Upper lobe of left lung (tissue), 6 donors: ENCODE measurements at places on chromosomes 11 and 22. TPM values are rescaled to one million over a fixed set of nuclear protein-coding genes. Genes with fewer than 3 reads are reported as not detected.

- no peak for DNase-seq
- H3K27ac ChIP-seq = no peak overlapping the region
- H3K4me1 ChIP-seq = no peaks in the 10 kb centered on the region
- no peaks in the 10 kb centered on the region for H3K27me3 ChIP-seq
- H3K36me3 ChIP-seq = no peaks in the 10 kb centered on the region
Measured at GRCh38 chr11:41308286-41308685, 151.2 kb downstream of the LRRC4C start.

GRCh38 chr22:45977003-45977411, at the start of gene WNT7B:
Gene WNT7B (minus strand): TSS chr22:45977162. CDS start chr22:45976754, 408 bp downstream.
- H3K4me3 ChIP-seq = peak within 1 kb of the TSS; percentile 53
- peak; percentile 58 for DNase-seq
- H3K36me3 ChIP-seq = no peaks in the 10 kb centered on the region

DNA sequence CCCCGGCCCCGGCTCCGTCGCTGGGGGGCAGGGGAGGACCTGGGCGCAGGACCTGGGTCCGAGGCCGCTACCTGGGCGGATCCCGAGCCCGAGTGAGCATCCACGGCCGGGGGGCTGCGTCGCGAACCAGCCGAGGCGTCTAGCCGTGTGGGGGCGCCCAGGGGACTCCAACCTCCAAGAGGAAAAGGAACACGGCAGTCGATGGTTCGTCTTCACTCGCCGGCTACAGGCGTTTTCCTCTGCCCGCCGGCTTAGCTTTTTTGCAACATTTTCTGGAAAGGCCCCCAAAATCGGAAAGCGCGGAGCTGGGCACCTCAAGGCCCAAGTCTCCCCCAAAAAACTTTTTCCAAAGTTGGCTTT, 666 bp downstream of the PDGFB start:
- peak overlapping the region; percentile 73 for H3K27ac ChIP-seq
- H3K36me3 ChIP-seq = no peaks in the 10 kb centered on the region
- H3K4me3 ChIP-seq = peak overlapping the region; percentile 41
- H3K27me3 ChIP-seq = peaks cover 3% of the 10 kb centered on the region

The UPK3A gene
- total RNA-seq = not detected

- H3K27ac ChIP-seq = peak overlapping the region; percentile 87
- H3K36me3 ChIP-seq = no peaks in the 10 kb centered on the region
- DNase-seq = peak; percentile 79
- H3K4me3 ChIP-seq = peak overlapping the region; percentile 33
Measured at GRCh38 chr11:62909107-62909894, 11.9 kb downstream of the CHRM1 start.

DNA sequence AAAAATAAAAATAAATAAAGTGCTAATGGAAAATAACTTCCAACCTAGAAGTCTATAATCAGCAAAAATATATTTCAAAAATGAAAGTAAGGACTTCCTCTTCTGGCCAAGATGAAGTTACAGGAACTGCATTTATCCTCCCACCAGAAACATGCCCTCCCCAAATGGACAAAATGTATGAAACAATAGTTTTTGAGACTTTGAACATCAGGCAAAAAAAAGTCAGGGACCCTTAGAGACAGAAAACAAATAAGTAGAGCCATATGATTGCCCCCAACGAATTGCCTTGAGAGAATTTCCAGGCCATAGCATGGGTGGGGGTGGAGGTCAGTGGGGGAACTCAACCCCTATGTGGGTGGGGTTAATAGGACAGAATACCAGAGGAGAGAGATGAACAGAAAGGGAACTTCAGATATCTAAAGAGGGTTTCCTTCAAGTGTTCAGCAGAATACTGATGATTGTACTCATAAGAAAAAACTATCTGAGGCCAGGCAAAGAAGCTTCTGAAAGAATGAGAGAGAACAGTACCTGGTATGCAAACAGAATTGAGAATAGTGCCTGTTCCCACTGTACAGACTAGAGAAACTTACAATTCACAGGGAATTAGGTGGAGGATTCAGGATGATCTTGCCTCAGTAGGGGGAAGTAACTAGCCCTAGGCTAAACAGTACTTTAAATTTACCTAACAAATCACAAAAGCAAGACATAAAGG, 26.6 kb upstream of the IL10RA start:
- H3K27ac ChIP-seq = no peak overlapping the region
- no peaks in the 10 kb centered on the region for H3K36me3 ChIP-seq
- H3K4me1 ChIP-seq = no peaks in the 10 kb centered on the region
- no peak overlapping the region for H3K4me3 ChIP-seq
- H3K27me3 ChIP-seq = no peaks in the 10 kb centered on the region

The NCAPH2 gene
- total RNA-seq = 104 TPM

DNA sequence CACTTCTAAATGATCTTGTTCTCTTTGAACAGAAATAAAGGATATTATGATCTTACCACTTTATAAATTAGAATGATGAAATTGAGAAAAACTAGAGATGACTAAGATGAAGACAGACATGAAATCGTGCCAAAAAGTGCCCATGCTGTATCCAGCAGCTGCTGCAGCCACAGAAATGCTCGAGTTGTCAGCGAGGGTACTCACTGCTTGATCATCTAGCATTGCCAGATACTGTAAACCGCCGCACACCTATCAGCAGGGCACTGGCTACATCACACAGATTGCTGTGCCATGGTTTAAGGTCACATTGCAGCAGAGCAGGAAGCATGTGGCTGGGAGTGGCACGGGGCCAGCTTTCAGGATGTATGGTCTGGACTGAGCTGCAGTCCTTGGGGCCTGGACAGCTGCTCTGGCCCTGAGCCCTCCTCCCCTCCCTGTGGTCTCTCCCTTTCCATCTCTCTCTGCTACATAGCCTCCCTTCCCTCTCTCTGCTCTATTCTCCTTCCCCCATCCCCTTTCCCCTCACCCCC, 51.0 kb upstream of the SEPTIN5 start:
- no peaks in the 10 kb centered on the region for H3K4me1 ChIP-seq
- no peaks in the 10 kb centered on the region for H3K27me3 ChIP-seq
- peak; percentile 30 for DNase-seq
- no peaks in the 10 kb centered on the region for H3K36me3 ChIP-seq
- H3K4me3 ChIP-seq = no peak overlapping the region
- H3K27ac ChIP-seq = no peak overlapping the region

DNA sequence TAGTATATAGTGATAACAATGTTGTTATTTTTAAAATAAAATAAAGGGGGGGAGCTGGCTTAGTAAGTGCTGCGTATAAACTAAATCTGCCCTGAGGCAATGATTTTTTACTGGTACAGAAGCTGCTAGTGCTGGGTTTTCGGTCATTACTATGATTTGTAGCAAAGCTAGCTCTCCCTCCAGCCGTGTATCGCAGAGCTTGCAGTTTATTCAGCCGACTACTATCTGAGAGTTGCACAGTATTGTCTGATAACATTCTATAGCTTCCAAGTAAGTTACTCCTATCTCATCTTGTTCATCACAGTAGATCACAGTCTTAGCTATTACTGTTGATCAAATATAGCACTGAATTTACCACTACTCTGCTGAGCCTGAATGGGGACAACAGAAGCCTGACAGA, 805.5 kb upstream of the ARHGAP42 start:
- no peak overlapping the region for H3K4me3 ChIP-seq
- H3K27ac ChIP-seq = no peak overlapping the region
- no peaks in the 10 kb centered on the region for H3K36me3 ChIP-seq
- no peak for DNase-seq
- no peaks in the 10 kb centered on the region for H3K27me3 ChIP-seq
- H3K4me1 ChIP-seq = no peaks in the 10 kb centered on the region

DNA sequence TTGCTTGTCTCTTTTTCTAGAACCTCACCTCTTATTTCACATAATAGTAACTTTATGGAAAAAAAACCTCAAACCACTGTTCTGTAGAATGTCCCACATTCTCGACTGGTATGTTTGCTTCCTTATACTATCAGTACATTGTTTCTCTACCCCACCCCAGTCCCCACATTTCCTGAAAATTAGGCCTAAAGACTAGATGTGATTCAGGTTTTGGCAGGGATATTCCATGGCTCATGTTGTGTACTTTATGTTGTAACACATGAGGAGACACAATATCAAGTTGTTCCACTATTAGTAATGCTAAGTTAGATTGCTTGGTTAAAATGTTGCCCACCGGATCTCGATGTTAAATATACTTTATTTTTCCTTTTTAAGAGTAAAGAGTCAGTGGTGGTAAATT, 34.7 kb downstream of the DDIAS start:
- no peak for DNase-seq
- no peak overlapping the region for H3K4me3 ChIP-seq
- no peaks in the 10 kb centered on the region for H3K27me3 ChIP-seq
- H3K27ac ChIP-seq = no peak overlapping the region
- H3K4me1 ChIP-seq = no peaks in the 10 kb centered on the region

- peak overlapping the region; percentile 23 for H3K4me3 ChIP-seq
- DNase-seq = no peak
Measured at GRCh38 chr11:60972182-60973030, 926 bp downstream of the CD6 start.

- no peaks in the 10 kb centered on the region for H3K27me3 ChIP-seq
- DNase-seq = no peak
- H3K4me1 ChIP-seq = peaks cover 16% of the 10 kb centered on the region
- no peaks in the 10 kb centered on the region for H3K36me3 ChIP-seq
- H3K4me3 ChIP-seq = no peak overlapping the region
Measured at GRCh38 chr22:48259991-48260670, 1497.7 kb downstream of the TBC1D22A start.

DNA sequence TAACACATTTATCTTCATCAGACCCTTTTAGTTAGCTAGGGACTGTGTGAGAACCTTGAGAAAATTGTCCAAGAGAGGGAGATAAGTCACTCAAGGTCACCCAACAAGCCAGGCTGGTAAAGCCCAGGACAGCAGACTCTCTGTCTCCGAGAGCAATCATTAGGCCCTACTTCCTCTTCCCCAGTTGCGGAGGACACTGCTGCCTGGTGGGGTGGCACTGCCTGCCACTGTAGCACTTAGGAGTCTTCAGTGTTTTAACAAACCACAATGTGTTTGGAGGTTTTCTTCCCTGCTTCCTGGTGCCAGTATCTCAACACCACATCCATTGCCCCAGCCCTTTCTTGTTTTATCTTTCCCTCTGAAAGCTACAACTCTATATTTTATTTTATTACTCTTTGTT, 132.1 kb upstream of the LDLRAD3 start:
- H3K27ac ChIP-seq = no peak overlapping the region
- no peak overlapping the region for H3K4me3 ChIP-seq
- H3K36me3 ChIP-seq = no peaks in the 10 kb centered on the region
- DNase-seq = no peak
- H3K4me1 ChIP-seq = no peaks in the 10 kb centered on the region

GRCh38 chr11:94814272-94814976, 46.3 kb downstream of the AMOTL1 start:
- no peaks in the 10 kb centered on the region for H3K36me3 ChIP-seq
- H3K27me3 ChIP-seq = no peaks in the 10 kb centered on the region
- no peak overlapping the region for H3K27ac ChIP-seq
- no peak for DNase-seq
- peaks cover 12% of the 10 kb centered on the region for H3K4me1 ChIP-seq

The KIRREL3 gene
- total RNA-seq = not detected

DNA sequence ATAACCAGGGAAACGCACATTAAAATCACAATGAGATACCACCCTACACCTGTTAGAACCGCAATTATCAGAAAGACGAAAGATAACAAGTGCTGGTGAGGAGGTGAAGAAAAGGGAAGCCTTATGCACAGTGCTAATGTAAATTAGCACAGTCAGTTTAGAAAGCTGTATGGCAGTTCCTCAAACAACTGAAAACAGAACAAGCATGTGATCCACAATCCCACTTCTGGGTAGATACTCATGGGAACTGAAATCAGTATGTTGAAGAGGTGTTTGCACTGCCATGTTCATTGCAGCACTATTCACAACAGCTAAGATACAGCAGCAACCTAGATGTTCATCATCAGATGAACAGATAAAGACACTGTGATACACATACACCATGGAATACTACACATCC, 75.0 kb upstream of the CCND1 start:
- DNase-seq = no peak
- H3K4me3 ChIP-seq = no peak overlapping the region
- H3K27ac ChIP-seq = no peak overlapping the region
- no peaks in the 10 kb centered on the region for H3K27me3 ChIP-seq
- no peaks in the 10 kb centered on the region for H3K4me1 ChIP-seq

The BRSK2 gene
- total RNA-seq = not detected

- no peaks in the 10 kb centered on the region for H3K27me3 ChIP-seq
- no peak overlapping the region for H3K27ac ChIP-seq
- no peak overlapping the region for H3K4me3 ChIP-seq
- no peaks in the 10 kb centered on the region for H3K36me3 ChIP-seq
- no peak for DNase-seq
Measured at GRCh38 chr11:56558574-56558973, 15.5 kb upstream of the OR5M11 start.

The BACE1 gene
- 17.8 TPM for total RNA-seq

The AGBL2 gene
- total RNA-seq = 5.8 TPM

- H3K27me3 ChIP-seq = peaks cover 16% of the 10 kb centered on the region
- H3K36me3 ChIP-seq = no peaks in the 10 kb centered on the region
- peaks cover 19% of the 10 kb centered on the region for H3K4me1 ChIP-seq
- DNase-seq = no peak
Measured at GRCh38 chr22:30825711-30826505, 131.2 kb downstream of the OSBP2 start.

DNA sequence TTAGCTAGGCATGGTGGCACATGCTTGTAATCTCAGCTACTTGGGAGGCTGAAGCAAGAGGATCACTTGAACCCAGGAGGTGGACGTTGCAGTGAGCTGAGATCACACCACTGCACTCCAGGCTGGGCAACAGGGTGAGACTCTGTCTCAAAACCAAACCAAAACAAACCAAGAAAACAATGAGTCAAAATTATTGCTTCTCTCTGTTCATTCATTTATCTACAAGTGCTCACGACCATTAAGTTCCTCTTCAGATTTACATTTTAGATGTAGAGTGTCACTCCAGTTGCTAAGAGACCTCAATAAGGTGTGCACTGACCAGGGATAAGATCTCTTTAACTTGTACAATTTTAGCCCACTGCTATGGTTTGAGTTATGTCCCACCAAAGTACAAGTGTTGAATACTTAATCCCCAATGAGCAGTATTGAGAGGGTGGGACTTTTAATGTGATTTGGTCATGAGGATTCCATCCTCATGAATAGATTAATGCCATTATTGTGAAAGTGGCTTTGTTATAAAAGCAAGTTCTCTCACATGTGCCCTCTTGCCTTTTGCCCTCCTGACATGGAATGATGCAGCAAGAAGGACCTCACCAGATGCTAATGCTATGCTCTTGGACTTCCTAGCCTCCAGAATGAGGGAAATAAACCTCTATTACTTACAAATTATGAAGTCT, 7.8 kb downstream of the HNRNPUL2 start:
- H3K36me3 ChIP-seq = peaks cover 92% of the 10 kb centered on the region
- no peaks in the 10 kb centered on the region for H3K27me3 ChIP-seq
- no peak overlapping the region for H3K4me3 ChIP-seq
- H3K27ac ChIP-seq = no peak overlapping the region
- peaks cover 20% of the 10 kb centered on the region for H3K4me1 ChIP-seq
- no peak for DNase-seq
